ENCODE measurements at places on chromosomes 11 and 22.
A peak's percentile ranks its signal among the peaks of the same experiment; 100 is the strongest.

- no peak for DNase-seq
These were observed 1459.4 kb upstream of the TENM4 start for GRCh38 chr11:80900265-80900664.

DNA sequence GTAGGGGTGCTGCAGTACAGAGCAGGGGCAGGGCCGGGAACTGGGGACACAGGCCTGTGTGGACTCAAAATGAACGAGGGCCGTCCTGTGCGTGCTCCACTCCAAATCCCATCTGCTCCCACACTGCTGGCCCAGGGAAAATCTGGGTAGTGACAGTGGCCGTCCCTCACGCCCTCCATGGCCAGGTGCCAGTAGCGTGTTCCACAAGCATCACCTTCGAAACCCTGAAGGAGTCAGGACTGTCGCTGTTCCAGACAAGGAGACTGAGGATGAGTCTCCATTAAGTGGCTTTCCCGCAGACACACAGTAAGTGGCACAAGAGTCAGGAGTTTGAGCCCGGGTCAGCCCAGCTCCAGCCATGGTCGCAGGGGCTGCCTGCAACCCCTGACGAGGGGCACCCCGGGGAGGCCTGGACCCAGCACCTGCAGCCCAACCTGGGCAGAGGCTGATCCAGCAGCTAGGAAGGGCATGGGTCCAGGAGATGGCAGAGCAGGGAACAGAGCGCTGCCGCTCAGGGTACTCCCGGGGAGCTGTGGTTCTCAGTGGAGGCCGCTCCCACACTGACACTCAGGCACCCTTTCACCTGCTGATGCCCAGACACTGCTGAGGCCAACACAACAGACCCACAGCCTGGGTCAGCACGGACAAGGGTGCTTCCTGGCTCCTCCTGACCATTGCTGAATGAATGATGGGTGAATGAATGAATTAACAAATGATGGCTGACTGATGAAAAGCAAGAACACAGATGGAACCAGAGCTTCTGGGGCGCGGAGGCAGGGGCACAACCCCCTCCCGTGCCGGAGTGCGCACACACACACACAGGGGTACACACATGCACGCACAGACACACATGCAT lies 35.3 kb downstream of the IGF2 start:
- DNase-seq: no peak

GRCh38 chr11:76859708-76860227 lies 950 bp upstream of the ACER3 start:
- no peak for DNase-seq

DNA sequence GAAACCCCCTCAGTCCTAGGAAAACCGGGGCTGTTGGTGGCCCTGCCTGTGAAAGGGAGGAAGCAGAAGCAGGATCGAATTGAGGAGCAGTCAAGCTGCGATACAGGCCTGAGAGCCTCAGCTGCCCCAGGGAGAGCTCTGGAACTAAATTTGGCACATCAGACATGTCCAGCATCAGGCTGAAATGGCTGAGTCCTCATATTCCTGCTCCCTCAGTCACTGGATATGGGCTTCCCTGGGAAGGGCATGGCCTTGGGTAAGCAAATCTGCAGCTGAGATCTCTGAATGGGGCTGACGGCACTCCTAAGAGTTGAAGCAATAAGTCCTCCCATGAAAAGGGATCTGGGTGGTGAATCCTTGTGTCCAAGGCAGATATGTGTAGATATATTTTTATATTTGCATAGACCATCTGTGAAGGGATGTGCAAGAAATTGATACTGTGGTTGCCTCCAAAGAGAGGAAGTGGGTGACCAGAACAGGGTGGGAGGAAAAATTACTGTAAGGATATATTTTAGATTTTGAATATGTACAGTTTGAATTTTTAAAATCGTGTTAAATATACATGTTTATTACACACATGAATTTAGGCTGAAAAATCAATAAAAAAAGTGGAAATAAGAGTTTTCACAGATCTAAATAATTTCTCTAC lies 45.5 kb downstream of the APIP start:
- DNase-seq: no peak

DNA sequence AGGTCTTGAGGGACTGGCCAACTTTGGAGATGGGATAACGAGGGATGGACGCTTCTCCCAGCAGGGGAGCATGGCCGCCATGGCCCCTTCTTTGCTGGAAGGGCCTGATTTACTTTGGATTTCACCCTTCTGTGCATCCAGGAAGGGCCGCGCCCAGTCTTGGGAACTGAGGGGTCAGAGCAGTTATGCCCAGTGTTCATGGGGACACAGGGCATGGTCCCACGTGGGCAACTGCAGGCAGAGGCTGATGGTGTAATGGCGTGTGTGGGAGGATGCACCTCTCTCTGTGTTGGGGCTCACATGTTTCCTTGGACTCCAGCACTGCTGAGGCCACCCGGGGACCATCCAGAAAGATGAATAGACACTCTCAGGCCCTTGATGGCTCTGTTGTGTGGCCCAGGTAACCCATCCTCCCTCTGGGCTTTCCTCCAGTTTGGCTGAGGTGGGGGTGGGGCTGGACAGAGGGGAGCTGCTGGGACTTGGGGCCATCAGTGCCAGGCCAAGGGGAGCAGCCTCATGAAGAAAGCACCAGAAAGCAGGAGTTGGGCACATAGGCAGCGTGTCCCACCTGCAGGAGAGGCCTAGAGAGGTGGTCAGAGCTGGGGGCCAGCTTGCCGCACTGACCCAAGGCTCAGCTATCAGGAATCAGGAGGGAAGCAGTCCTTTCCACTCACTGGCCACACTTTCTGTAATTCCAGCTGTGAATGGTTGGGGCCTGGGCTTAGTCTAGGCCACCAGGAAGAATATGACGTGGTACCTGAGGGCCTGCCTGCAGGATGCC lies 1033.9 kb downstream of the TBC1D22A start:
- DNase-seq: no peak

DNA sequence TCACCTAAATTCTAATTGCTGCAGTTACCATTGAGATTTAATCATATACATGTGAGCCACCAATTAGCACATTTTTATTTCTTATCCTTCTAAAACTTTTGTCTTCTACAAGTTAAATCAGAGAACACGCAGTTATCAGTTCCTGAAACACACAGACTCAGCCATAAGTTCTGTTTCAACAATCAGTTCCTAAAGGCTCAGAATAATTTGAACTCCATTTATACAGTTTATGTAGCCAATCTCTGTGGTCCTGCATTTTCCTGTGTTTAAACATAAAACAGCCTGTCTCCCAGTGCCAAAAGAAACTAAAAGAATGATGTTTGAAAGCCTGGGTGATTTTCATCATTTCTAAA lies 2.9 kb downstream of the PLAAT3 start:
- no peak for DNase-seq

GRCh38 chr11:116331381-116331780 lies 441.4 kb downstream of the BUD13 start:
- no peak for DNase-seq

DNA sequence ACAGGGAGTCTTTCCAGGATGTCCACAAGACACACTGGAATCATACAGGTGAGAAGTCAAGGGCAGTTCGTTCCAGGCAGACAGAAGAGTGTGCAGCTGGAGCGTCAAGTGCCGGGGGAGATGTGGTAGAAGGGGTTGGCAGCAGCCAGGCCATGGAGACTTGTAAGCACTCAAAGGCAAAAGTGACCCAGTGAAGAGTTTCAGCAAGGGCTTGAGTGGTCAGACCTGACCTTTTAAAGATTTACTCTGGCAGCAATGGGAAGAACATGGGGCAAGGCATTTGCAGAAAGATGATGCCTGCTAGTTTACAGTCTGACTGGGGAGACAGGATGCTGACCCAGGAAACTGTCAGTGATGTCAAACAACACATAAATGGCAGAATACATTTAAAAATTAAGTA lies 29.0 kb downstream of the P4HA3 start:
- peak; percentile 51 for DNase-seq

- peak; percentile 3 for DNase-seq
These were observed 222.6 kb upstream of the CCDC90B start for GRCh38 chr11:83508804-83509203.

DNA sequence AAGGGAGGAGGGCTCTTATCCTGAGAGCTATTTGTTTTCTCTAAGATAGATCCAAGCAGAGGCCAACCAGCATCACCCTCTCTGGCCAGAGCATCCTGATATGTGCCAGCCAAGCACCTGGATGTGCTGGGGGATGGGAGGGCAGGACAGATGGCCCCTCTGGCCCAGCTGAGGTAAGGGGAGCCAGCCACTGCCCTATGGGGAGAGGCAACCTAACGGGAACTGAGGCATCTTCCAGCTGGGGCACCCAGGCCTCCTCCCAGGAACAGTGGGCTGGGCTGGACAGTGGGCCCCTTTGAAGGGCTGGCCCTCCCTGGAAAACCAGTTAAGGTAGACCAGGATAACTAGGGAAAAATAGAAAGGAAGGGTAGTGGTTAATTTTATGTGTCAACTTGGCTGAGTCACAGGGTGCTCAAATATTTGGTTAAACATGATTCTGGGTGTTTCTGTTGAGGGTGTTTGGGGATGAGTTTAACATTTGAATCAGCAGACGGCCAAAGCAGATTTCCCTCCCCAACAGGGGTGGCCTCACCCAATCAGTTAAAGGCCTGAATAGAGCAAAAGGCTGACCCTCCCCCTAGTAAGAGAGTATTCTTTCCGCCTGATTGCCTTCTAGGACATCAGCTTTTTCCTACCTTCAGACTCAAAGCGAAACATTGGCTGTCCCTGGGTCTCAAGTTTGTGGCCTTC lies 595.1 kb downstream of the BUD13 start:
- no peak for DNase-seq

- DNase-seq: no peak
These were observed 12.6 kb downstream of the DIXDC1 start for GRCh38 chr11:111949519-111950426.

DNA sequence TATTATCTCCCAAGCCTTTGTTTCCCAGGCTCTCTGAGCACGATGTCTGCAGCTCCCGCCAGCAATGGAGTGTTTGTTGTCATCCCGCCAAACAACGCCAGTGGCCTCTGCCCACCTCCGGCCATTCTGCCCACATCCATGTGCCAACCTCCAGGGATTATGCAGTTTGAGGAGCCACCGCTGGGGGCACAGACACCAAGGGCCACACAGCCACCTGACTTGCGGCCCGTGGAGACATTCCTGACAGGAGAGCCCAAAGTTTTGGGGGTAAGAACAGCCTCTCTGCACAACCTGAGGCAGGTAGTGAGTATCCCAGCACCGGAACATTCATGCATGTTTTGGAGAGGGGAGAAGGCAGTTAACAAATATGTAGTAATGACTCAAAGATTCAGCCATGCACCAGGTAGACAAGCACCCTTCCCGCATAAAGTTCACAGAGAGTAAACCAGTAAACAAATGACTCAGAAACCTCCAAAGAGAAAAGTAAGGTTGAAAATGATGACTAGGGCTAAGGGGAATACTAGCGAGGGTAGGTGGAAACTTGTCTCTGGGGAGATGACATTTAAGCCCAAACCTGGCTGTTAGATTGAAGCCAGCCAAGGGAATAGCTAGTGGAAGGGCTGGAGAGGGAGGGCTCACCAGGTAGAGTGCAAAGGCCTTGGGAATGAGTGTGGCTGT lies 7.2 kb downstream of the MS4A15 start:
- no peak for DNase-seq
